ENCODE measurements at places on chromosomes 13 and 19. TPM values are rescaled to one million over a fixed set of nuclear protein-coding genes. Genes with fewer than 3 reads are reported as not detected.

DNA sequence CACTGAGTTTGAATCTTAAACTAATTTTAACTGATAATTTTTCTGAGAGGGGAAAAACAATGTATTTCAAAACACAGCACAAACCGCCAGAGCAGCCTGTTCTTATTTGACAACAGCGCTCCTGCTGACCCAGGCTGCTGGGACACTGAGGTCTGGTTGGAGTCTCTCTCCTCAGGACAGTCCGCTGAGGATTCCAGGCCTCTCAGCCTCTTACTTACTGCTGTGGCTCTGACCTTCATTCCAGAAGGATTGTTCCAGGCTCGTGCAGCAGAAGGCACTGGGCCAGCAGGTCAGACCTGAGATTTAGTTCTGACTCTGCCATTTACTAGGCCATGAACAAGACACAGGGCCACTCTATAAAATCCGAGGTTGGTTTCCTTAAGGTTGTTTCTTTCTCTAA lies 393.6 kb downstream of the TDRD3 start:
- no peak for DNase-seq
- no peaks in the 10 kb centered on the region for H3K4me1 ChIP-seq
- no peak overlapping the region for H3K4me3 ChIP-seq
- no peaks in the 10 kb centered on the region for H3K27me3 ChIP-seq

GRCh38 chr13:86830046-86830445 lies 841.1 kb upstream of the SLITRK5 start:
- no peaks in the 10 kb centered on the region for H3K36me3 ChIP-seq
- no peak overlapping the region for H3K4me3 ChIP-seq
- H3K4me1 ChIP-seq = no peaks in the 10 kb centered on the region
- DNase-seq = no peak
- H3K27me3 ChIP-seq = no peaks in the 10 kb centered on the region

- H3K4me3 ChIP-seq = no peak overlapping the region
- no peaks in the 10 kb centered on the region for H3K4me1 ChIP-seq
- H3K27me3 ChIP-seq = no peaks in the 10 kb centered on the region
- H3K27ac ChIP-seq = no peak overlapping the region
Observed at GRCh38 chr13:83333614-83334388, 548.5 kb downstream of the SLITRK1 start.

GRCh38 chr13:112723771-112724170 lies 33.9 kb downstream of the ATP11A start:
- H3K27me3 ChIP-seq = no peaks in the 10 kb centered on the region
- no peak overlapping the region for H3K4me3 ChIP-seq
- no peak for DNase-seq
- no peaks in the 10 kb centered on the region for H3K36me3 ChIP-seq
- peaks cover 32% of the 10 kb centered on the region for H3K4me1 ChIP-seq

The CFD gene
- 0.40 TPM for total RNA-seq
